Activated naive CD4-positive, alpha-beta T cell treated with anti-CD3 and anti-CD28 coated beads, Interleukin-2, amount 10 ng/mL, durations not matched to agents 7 days and 5 days (primary cell): ENCODE measurements at places on chromosomes 12 and 14.
A peak's percentile ranks its signal among the peaks of the same experiment; 100 is the strongest.

- DNase-seq, result no peak
These were observed 119.8 kb downstream of the TBX5 start for GRCh38 chr12:114286145-114286544.

GRCh38 chr14:83779266-83779665, 1750.7 kb upstream of the FLRT2 start:
- no peak for DNase-seq

DNA sequence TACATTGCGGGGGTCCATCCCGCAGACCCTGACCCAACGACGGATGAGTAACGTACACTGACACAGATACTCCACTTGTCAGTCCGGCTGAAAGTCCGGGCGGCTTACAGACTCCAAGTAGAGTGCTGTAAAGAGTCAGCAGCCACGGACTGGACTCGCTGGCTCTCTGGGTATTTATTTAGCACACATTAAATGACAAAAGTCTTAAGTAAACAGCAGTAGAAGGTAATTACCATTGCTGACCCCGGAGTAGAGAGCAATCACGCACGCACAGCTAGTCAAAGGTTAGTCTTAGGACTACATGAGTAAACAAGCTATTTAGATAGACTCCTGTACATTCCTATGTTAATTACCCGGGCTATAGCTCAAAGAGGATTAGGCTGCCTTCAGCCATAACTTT, 780.9 kb downstream of the RPS29 start:
- DNase-seq, result no peak

DNA sequence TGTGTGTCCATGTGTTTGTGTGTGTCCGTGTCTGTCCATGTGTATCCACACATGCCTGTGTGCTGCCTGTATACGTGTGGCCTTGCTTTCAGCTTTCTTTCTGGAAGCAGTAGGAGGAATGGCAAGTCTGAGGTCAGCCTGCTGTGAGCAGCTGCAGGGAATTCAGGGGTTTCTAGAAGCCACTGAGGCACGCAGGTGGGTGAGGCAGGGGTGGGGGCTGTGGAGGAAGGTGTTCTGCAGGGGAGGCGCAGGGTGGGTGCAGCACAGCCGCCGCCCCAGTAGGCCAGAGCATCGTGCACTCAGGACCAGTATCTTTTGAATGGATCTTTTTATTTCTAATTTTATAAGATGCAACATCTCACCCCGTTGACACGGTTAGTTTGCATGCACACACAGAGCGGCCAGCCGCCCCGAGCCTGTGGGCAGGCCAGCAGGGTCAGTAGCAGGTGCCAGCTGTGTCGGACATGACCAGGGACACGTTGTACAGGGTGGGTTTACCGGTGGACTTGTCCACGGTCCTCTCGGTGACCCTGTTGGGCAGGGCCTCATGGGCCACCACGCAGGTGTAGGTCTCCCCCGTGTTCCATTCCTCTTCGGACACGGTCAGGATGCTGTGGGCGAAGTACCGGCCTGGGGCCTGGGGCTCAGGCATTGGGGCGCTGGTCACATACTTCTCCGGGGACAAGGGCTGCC, 327.7 kb downstream of the TMEM121 start:
- DNase-seq, result no peak

GRCh38 chr14:47454025-47454424, 221.4 kb downstream of the MDGA2 start:
- no peak for DNase-seq

DNA sequence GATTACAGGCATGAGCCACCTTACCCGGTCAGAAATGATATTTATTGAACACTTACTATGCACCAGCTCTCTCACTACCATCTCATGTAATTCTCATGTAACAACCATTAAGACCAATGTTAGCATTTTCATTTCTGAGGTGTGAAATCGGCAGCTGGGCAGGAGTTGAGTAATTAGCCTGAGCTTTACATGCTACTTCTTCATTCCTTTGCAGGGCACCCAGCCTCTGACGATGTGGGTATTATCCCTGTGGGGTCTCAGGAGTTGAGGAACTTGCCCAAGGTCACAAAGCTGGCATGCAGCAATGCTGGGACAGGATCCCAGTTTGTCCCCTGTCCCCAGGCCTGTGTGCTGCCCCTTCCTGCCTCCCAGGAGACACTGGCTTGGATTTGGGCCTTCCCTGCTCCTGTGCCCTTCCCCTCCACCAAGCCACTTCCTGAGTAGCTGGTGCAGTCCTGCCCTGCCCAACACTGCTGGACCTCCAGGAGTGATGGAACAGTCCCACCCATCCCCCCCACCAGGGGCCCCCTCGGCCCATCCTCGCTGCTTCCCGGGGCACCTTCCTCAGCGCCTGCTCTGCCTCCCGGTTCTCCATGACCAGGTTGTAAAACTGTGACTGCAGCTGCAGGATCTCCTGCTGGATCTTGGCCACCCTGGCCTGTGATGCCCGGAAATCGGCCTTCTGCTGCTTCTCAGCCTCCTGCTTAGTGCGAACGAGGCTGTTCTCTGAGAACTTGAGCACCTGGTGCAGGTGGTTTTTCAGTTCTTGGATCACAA, 14.7 kb downstream of the RITA1 start:
- DNase-seq, result no peak

DNA sequence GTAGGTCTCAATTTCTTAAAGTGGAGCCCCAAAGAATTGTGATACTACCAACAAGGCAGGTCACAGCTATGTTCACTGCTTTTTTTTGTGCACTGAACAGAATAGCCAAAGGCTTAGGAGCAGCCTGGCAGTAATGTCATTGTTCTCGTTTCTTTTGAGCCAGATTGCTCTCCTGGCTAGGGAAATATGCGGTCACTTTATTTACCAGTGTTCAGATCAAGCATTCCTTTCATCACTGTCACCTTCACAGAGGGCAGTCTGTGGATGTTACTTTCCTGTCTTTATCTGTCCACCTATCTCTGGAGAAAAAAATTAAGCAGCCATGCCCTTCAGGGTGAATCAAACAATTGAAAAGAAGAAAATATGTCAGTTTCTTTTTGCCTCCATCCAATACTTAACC, 159.6 kb downstream of the BTG1 start:
- no peak for DNase-seq

GRCh38 chr12:53090105-53090504, 7.4 kb upstream of the IGFBP6 start:
- DNase-seq, result no peak

DNA sequence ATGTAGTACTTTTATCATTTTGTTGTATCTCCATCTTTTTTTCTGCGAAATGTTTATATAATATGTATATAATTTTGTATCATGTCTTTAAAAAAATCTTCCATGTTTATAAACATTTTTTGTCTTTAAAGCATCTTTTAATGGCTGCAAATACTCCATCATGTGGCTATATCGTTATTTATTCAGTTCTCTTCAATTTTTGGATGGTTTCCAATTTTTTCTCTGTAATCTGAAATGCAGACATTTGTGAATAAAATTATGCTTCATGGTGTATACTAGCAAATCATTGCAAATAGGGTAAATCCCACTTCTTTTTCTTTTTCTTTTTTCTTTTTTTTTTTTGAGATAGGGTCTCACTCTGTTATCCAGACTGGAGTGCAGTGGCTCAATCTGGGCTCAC, 54.0 kb downstream of the CPSF2 start:
- DNase-seq, result no peak

DNA sequence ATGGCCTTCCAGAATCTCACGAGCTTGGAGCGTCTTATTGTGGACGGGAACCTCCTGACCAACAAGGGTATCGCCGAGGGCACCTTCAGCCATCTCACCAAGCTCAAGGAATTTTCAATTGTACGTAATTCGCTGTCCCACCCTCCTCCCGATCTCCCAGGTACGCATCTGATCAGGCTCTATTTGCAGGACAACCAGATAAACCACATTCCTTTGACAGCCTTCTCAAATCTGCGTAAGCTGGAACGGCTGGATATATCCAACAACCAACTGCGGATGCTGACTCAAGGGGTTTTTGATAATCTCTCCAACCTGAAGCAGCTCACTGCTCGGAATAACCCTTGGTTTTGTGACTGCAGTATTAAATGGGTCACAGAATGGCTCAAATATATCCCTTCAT, 92.2 kb downstream of the FLRT2 start:
- no peak for DNase-seq

DNA sequence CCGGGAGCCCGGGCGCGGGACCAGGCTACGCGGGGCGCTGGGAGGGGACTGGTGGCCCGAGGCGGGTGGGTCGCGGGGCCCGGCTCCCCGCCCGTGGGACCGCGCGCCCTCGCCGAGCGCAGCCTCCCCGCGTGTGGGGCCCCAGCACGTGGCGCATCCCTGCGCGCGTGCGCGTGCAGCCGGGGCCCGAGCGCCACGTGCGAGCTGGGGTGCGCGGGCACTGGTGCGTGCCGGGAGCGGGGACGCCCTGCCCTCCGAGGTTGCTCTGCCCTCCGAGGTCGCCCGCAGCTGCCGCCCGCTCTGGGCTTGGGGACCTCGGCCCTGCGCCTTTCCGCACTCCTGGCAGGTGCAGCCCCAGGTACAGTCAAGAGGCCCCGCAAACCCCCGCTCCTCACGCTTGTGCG, 365 bp upstream of the CCDC88C start:
- DNase-seq, result peak; percentile 71

DNA sequence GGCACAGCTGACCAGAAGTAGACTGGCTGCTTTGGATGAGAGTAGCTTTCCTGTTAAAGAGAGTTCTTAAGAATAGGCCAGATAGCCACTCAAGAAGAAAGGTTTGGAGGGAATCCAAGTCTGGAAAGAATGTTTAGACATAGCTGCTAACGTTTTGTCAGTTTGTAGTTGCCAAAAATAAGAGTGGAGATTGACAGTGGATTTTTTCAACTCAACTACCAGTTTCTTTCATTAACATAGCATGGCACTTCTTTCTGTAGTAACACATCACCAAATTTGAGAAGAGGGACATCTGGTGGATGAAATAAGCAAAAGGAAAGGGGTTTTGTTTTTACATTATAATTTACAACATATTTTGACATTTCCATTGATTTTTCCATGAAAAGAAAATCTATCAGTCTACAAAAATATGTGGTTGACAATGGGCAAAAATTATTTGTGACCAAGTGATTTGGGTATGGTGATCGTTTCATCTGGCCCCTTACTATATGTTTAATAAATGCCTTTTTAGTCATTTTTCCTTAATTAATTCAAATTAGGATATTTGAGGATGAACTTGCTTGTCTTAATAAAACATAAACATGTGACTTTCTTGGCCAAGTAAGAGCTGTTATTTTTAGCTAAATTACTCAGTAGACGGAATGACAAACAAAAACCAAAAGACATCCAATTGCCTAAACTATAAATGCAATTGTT, 71.1 kb downstream of the PTPRR start:
- DNase-seq, result no peak

DNA sequence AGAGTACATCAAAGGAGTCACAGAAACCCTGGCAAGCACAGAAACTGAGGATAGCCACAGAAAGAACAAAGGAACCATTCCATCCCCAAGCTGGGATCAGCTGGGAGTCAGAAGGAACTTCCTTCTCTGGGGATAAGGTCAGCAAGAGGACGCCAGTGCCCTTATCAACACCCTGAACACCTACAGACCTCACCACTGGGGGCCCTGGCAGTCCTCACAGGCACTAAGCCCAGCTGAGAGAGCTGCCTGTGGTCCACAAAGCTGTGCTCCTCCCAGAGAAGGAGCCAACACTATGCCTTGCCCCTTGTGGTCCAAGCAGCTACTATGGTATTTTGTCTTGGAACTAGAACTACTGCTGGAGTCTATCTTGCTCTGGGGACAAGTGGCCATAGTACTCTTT, 171.1 kb upstream of the CCDC196 start:
- DNase-seq, result no peak

DNA sequence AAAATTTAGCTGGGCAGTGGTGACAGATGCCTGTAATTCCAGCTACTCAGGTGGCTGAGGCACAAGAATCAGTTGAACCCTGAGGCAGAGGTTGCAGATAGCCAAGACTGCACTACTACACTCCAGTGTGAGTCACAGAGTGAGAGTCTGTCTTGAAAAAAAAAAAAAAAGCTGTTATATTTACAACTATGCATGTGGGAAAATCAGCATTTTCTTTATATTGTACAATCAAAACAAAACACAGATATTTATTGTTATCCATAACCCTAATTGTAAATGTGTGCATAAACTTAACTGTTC, 12.5 kb downstream of the C1R start:
- DNase-seq, result no peak

- DNase-seq, result no peak
These were observed 510.5 kb upstream of the TBX3 start for GRCh38 chr12:115194448-115194847.

DNA sequence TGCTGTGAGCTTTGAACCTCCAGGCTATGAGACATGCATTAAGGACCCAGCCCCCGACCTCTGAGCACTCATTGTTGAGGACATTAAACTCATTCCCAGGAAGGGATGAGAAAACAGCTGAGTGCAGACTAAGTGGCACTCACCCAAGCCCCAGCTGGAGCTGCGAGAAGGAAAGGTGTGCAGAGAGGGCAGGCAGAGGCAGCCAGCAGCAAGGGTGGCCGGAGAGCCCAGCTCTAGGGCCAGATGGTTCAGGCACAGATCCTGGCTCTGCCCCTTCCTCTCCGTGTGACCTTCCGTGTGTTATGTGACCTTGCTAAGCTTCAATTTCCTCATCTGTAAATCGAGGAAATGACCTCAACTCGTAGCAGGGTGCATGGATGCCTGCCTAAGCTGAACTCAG, 3.7 kb downstream of the TSPAN11 start:
- DNase-seq, result no peak

- DNase-seq, result no peak
These were observed 54.1 kb downstream of the GRIP1 start for GRCh38 chr12:66624806-66625205.

DNA sequence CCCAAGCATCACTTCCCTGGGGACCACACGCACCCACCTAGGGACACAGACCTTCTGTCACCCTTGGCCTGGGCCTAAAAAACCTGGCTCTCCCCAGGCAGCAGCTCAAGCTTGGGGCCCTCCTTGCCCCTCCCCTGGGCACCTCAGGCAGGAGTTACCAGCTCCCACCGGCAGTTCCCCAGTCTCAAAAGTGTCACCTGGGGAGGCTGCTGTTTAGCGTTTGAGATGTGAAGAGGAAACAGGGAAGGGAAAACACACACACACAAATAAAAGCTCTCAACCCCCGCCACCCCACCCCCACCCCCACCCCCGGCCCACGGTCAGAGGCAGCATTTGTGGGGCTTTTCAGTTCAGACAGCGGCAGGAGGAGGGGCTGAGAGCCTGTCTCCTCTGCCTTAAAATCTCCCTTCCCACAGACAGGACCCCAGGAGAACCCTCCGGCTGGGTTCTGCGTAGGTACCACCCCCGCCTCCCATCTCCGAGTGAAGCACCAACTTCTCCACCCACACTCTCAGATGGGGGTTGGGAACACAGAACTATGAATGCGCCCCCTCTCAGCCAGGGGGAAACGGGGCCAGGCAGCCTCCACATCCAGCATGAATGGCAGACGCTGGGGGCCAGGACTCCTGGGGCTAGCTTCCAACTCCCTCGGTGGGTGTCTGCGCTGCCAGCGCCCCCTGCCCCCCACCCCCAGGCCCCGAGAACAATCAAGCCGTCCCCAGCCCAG, 3.0 kb downstream of the NCOR2 start:
- DNase-seq, result no peak
